Foreskin keratinocyte (primary cell): ENCODE measurements at places on chromosomes 16 and 17. TPM values are rescaled to one million over a fixed set of nuclear protein-coding genes. Genes with fewer than 3 reads are reported as not detected.
A peak's percentile ranks its signal among the peaks of the same experiment; 100 is the strongest.

DNA sequence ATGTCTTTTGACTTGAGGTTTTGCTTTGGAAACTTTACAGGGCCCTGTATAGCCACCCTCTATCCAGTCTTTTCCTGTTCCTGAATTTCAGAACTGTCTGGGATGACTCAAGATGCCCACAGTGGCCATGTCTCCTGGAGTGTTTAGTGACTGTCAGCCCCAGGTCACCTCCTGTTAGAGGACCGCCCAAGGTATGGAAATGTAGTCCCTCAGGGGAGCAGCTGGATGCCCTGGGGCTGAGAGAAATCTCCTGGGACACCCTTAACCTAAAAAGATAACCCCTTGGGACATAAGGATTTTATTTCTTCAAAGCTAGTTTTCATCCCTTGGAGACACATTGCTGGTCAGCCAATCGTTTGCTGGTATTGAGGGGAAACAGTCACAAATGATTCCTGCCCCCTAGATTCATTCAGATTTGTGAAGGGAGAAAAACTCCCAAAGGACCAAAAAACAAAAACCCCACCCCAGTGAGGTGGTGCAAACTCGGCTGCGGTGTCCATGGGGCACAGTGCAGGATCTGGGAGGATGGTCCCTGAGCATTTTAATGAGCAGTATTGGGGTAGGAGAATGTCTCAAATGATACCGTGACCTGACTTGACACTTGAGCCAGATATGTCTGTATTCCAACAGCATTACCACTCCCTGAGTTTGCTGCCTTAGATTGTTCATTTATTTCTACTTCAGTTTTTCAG, 1.7 kb downstream of the ZNF267 start:
- peak; percentile 39 for DNase-seq

DNA sequence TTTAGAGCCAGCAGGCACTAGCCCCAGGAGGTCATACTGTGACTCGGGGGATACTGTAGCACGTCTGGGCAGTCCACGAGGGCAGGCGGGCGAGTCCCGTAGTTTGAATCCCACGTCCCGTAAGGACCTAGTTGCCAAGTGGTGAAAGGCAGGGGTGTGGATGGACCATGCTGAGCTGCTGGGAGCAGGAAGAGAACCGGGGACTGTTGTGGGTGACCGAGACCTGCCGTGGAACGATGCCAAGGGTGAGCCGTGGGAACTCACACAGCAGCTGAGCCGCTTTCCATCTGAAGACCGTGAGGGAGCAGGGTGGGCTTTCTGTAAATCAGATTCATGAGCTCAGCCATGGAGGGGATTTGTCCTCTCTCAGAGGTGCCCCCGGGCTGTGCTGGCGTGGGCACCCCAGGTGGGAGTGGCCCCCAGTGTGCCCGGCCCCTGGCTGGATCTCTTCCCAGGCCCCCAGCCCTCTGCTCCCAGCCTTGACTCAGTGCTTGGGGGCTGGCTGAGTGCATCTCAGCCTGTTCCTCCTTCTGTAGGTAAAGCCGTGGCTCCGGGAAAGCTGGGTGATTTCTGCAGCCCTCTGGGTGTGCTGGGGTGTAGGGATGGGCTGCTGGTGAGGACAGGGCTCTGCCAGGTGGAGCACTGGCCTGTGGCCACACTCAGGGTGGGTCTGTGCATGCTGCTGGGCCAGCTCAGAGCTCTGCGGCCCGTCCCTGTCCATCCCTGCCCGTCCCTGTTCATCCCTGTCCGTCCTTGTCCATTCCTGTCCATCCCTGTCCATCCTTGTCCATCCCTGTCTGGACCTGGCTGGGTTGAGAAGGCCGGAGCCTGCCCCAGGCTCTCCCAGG, 13.6 kb downstream of the ASPSCR1 start:
- DNase-seq = no peak

DNA sequence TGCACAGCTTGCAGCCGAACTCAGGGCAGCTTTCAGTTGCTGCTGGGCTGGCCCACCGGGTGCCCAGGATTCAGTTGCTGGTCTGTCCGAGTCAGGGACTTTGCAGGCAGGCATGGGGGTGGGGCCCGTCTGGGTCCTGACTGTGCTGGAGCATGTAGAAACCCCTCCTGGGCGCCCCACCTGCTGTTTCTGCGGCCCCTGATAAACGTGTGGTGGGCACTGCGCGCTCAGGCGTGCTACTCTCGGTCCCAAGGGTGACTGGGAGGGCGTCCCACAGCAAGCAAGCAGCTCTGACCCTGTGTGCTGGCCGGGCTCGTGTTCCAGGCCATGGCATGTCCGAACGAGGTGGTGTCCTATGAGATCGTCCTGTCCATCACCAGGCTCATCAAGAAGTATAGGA, 12.6 kb downstream of the TSC2 start:
- DNase-seq = no peak

GRCh38 chr17:7559320-7560171, 996 bp downstream of the TNFSF13 start:
- no peak for DNase-seq

The C16orf54 gene
- total RNA-seq = not detected in 2 replicates

The RNF227 gene
- 1.9 and 2.3 TPM in 2 replicates for total RNA-seq

- peak; percentile 52 for DNase-seq
These were observed 4.5 kb downstream of the WIPI1 start for GRCh38 chr17:68452724-68453290.

DNA sequence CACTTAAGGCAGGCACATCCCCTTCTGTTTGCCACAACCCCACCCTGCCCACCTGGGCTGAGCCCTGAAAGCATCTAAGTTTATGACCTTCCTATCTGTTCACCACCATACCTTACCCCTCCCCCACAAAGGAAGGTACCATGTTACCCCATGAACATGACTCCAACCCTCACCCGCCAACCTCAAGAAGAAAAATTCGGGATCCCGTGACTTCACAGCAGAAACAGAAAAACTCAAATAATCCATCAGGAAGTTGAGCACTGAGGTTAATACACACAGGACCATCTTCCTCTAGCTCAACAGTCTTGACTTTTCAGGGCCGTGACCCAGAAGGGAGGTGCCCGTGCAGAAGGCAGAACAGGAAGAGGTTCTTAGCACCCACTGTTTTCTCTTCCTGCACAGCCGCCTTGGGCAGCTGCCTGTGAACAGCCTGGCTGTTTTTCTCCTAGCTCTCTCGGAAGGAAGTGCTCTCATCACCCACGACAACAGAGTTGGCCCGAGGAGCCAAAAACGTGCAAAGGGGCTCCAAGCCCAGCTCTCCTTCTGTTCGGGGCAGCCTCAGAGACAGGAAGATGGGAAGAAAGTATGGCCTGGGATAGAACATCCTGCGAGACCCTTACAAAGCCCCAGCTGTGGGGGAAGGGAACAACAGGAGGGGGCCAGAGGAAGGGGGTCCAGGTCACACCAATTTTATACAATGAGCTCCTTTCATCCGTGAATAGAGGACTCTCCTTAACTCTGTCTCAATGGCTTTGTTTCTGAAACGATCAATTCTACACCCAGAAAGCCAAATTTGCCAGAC, 101.1 kb downstream of the XYLT1 start:
- no peak for DNase-seq

The ORAI3 gene
- total RNA-seq = 8.4 and 9.0 TPM in 2 replicates

The LITAFD gene
- not detected in 2 replicates for total RNA-seq

The KRT25 gene
- total RNA-seq = not detected in 2 replicates

DNA sequence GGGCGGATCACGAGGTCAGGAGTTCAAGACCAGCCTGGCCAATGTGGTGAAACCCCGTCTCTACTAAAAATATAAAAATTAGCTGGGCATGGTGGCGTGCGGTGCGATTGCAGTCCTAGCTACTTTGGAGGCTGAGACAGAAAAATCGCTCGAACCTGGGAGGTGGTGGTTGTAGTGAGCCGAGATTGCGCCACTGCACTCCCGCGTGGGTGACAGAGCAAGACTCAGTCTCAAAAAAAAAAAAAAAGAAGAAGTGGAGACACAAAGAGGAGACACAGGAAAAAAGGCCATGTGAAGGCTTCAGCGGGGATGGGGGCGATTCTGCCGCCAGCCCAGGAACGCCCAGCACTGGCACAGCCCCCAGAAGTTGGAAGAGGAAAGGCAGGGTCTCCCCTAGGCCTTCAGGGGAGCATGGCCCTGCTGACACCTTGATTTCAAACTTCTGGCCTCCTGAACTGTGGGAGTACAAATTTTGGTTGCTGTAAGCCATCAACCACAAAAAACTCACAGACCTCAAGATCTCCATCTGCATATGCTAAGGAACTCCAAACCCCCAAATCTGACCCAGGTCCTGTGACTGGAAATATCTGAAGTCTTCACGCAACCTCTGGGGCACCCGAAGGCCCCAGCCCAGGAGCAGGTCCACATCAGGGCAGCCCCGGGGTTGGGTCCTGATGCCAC, 7.0 kb downstream of the SGSH start:
- DNase-seq = no peak

- no peak for DNase-seq
These were observed 17.1 kb downstream of the PMP22 start for GRCh38 chr17:15247891-15248529.

The HOXB4 gene
- 0.03 and 0.04 TPM in 2 replicates for total RNA-seq

DNA sequence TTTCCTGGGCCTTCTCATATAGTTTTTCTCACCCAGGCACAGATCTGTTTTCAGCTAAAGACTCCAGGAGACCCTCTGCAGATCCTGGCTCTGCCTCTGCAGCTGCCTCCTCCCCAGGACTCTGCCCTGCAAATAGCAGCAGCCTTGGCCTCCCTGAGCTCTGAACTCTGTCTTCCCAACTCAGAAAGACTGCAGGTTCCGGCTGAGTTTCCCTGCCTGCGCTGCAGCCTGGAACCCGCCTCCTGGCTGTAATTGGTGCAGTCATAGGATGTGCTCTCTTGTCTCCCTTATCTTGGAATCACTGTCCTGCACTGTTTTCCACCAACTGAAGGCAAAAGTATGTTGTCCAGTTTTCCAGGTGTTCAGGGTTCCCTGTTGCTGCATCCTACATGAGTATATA, 14.3 kb upstream of the DNASE1 start:
- DNase-seq = no peak

GRCh38 chr16:10552998-10553491, 27.4 kb downstream of the EMP2 start:
- no peak for DNase-seq

GRCh38 chr16:9197957-9198661, 106.7 kb downstream of the HAPSTR1 start:
- DNase-seq = no peak

DNA sequence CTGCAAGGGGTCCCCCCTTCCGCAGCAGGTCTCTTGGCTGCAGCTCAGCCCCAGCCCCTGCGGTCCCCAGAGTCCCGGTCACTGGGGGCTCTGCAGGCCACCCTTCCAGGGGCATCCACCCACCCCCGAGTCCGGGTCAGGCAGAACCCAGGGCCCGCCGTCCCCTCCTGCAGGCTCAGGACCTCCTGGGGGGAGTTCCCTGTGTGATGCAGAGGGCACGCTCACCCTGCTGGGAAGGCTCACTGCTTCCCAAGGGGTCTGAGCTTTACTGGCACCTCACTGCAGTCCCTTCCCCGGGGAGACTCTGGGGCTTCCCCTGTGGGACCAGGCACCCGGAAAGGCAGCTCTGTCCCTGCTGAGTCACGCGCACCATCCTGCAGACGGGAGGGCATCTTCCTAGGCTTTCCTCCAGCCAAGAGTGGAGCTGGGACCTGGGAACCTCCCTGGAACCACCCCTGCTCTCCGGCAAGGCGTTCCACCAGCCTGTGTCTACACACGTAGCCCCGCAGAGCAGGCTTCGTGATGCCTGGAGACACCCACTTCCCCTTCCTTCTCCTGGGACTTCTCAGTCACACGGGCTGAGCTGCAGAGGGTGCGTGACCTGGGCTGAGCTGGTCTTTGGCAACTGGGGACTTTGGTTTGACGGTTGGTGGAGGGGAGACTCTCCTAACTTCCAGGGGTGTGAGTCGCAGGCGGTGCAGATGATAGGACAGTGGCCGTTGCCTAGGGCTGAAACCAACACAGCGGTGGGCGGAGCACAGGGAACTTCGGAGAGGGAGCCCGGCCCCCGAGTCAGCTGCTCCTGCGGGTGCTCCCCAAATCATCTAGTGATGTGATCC, 23.4 kb downstream of the SLC25A10 start:
- peak; percentile 56 for DNase-seq

- DNase-seq = no peak
These were observed 27.0 kb upstream of the ANKRD40CL start for GRCh38 chr17:50794361-50794760.

DNA sequence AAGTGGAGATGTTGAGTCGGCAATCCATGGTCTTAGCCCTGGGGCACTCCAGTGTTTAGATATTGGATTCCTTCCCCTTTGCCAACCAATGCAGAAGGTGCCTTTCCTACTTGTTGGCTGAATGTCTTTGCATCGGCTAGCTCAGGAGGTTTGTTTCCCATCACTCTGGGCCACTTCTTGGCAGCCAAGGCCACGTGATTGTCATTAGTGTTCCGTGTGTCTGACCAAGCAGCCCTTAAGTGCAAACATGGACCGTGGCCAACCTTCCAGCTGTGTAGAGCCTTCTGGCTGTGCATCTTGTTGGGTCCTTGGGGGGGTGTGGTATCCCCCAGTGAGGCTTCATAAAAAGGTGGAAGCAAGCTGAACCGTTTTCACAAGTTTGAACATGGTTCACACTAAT, 66.0 kb downstream of the GNAO1 start:
- DNase-seq = peak; percentile 31

- DNase-seq = no peak
These were observed 67.7 kb downstream of the WSCD1 start for GRCh38 chr17:6137716-6138502.

DNA sequence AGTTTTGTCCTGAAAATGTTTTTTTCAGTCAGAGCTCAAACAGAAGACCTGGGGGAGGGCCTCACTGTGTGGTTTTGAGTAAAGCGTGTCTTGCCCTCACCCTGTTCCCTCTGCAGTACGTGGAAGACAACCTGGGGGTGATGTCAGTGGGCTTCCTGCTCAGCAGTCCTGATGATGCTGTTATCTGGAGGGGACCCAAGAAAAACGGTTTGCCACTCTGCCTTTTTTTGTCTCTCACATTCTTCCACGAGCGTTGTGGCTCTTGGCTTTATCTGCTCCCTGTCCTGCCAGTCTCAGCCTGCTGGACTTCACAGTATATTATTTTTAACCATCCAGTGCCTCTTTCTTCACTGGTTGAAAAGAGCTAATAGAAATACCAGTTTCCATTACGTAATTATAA, 12.9 kb downstream of the NUBP1 start:
- DNase-seq = no peak

- no peak for DNase-seq
These were observed 40.2 kb downstream of the ARL4D start for GRCh38 chr17:43439041-43439440.

- no peak for DNase-seq
These were observed 81.6 kb downstream of the CCDC182 start for GRCh38 chr17:57663326-57664070.

- no peak for DNase-seq
These were observed at the start of gene SPATA32 for GRCh38 chr17:45261577-45262515. Gene SPATA32, minus strand, starts transcription at chr17:45262094. Its CDS starts 78 bp downstream, at chr17:45262016.
